ENCODE measurements at places on chromosomes 2 and 18. TPM values are rescaled to one million over a fixed set of nuclear protein-coding genes. Genes with fewer than 3 reads are reported as not detected.

- DNase-seq: no peak
Observed at GRCh38 chr18:22283397-22283796, 114.0 kb downstream of the GATA6 start.

- DNase-seq: peak; percentile 37
Observed at GRCh38 chr2:39228413-39229209, 15.2 kb downstream of the CDKL4 start.

Gene SCN9A
- 1.1 TPM for total RNA-seq

DNA sequence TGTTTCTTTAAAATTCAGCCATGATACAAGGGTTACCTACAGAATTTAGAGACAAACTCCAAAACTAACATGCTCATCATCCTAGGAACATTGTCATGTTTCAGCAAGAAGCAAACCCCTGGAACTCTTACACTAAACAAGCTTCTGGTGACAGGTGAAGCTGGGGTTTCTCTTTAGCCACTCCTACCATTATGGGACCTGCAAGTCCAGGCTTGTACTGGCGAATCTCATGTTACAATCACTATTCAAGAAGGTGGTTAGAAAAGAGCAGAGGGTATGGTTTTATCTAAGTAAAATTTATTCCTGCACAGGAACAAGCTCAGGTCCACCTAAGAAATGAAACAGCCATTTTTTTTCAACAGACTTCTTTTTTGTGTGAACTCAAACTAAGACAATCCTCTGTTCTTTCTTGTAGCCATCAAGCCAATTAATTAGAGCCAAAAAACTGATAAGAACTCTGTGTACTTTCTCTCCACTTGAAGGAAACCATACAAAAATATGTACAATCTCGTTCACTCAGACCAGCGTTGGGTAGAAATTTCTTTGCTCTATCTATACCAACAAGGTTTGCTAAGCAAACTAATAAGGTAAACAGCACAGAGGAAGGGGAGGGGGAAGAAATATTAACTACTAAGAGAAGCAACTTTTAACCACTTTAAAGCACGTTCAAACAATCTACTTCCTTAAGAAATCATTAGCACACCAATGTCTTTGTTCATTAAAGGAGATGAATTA is 63.3 kb upstream of the NEDD4L start:
- no peak for DNase-seq

- DNase-seq: no peak
Observed at GRCh38 chr2:67346718-67347407, 50.3 kb upstream of the ETAA1 start.

- DNase-seq: no peak
Observed at GRCh38 chr2:180924063-180924462, 56.3 kb upstream of the UBE2E3 start.

DNA sequence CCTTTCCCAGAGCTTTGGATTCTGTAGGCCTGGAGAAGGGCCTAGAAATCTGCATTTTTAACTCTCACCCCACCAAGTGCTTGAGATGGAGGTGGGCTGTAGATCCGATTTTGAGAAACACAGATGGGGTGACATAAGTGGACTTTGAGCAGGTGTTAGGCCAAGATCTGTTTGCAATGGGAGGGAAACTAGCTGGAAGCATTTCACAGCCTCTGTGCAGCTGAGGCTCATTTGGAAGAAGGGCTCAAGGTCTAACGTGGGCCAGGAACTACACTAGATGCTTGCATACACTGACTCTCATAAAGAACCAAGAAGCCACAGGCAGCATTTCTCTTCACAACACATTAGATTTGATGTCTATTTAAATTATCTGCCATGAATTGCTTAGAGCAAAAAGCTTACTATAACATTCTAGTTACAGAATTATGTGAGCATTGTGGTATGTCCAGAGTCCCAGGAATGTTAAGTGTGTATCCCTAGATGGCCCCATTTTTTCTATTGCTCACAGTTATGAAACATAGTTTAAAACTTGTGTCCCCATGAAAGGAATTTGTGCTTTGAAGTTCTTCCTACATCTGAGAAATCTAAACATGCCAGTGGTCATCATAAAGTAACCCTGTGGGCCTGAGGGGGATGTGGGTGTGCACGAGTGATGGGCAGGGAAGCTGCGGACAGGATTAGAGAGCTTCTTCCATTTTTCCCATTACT is 77.2 kb downstream of the CD28 start:
- no peak for DNase-seq

- DNase-seq: no peak
Observed at GRCh38 chr2:169254774-169255173, 107.6 kb downstream of the LRP2 start.

- DNase-seq: no peak
Observed at GRCh38 chr2:36387258-36387916, 31.8 kb downstream of the CRIM1 start.

Gene TDRD15
- not detected for total RNA-seq

GRCh38 chr18:34033968-34034367 is 190.7 kb downstream of the NOL4 start:
- DNase-seq: no peak

- DNase-seq: no peak
Observed at GRCh38 chr2:198385856-198386255, 581.5 kb downstream of the PLCL1 start.

- DNase-seq: no peak
Observed at GRCh38 chr2:86225581-86225980, 26.3 kb downstream of the MRPL35 start.

Gene WDSUB1
- 5.2 TPM for total RNA-seq

- DNase-seq: no peak
Observed at GRCh38 chr18:57737400-57738060, 65.6 kb downstream of the ATP8B1 start.

DNA sequence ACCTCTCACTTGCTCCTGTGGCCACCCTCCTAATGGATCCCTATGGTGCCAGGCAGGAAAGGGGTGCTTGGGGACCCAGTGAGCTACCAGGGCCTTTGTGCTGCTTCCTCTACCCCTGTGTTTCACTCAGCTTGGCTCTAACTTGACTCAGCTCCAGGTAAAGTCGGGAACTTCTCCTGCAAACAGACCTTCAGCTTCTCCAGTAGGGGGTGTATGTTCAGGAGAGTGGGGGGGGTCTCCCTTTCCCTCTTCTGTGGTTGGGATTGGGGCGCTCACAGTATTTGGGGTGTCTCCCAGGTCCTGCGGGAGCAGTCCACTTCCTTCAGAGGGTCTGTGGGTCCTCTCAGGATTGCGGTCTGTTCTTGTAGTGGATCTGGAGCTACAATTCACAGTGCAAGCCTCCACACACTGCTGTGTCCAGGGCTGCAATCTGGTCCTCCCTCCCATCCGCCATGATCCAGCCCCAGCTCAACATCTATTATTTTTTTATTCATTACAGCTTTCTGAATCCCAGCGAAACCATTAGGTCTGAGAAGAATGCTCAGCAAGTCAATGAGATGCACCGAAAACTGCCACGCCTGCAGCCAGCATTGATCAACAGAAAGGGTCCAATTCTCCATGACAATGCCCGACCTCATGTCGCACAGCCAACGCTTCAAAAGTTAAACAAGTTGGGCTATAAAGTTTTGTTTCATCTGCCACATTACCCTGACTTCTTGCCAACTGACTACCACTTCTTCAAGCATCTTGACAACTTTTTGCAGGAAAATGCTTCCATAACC is 26.4 kb upstream of the SAP130 start:
- no peak for DNase-seq

Gene LINC00305
- not detected for total RNA-seq

DNA sequence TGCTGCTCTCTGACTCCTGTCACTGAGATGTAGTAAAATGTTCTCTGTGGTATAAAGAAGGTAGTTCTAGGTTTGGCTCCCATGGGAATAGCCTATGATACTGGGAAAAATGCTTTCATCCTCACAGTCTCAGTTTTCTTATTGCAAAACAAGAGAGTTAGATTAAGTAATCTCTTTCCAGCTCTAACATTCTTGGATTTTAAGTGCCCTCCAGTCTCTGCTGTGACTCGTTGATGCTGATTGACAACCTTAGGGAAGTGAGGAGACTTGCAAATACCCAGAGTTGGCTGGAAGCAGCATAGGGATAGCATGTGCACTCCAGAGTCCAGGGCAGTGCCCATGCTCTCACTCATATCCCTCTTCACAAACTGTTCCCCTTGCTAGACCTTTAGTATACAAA is 534.9 kb downstream of the SLC4A3 start:
- no peak for DNase-seq

Gene ALPI
- total RNA-seq: not detected

DNA sequence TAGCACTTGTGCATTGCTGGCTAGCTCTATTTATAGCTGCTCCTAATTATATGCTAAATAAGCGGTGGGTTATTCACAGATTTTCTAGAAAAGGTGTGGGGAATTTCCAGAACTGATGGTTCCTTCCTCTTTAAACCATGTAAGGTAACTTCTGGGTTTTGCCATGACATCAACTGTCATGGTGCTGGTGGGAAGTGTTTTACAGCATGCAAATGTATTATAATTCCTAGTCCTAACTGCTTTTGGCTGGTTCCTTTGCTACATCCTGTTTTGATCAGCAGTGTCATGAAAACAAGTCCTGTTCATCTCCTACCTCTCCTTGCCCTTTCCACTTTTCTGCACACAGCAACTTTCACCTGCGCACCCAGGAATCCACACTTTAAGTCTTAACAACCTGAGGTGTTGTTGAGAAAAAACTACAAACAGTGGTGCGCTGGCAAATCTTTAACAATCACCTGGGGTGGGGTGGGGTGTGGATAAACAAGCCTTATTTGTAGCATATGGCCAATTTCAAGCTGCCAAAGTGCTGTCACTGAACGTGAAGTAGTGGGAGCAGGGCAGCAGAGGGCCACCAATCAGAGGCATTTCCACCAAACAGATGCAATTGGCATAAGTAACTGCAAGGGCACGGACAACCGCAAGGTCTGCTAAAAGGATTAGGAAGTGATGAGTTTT is 33.4 kb upstream of the SKOR2 start:
- DNase-seq: no peak

DNA sequence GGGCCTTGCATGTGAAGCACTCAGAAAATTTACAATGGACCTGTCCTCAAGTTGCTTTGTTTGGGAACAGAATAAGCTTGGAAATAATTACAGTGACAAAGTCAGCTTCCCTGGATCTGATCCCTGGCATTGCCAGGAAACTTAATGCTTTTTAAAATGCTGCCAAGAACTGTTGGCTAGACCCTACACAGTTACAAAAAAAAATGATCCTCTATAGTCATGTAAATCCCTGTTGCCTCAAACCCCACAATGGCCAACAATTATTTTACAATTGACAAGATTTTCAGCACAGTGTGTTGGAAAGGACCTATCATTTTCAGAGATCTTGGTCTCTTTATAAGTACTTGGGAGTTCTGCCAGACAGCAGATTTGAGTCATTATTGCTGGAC is 470.4 kb upstream of the ACVR2A start:
- no peak for DNase-seq

GRCh38 chr2:46297546-46298271 is 502 bp downstream of the EPAS1 start:
- peak; percentile 57 for DNase-seq

- DNase-seq: no peak
Observed at GRCh38 chr18:26322890-26323653, 96.8 kb downstream of the TAF4B start.

- no peak for DNase-seq
Observed at GRCh38 chr2:237873421-237873831, 14.0 kb downstream of the RAMP1 start.

- no peak for DNase-seq
Observed at GRCh38 chr18:35322486-35323458, 21.4 kb downstream of the ZNF24 start.

DNA sequence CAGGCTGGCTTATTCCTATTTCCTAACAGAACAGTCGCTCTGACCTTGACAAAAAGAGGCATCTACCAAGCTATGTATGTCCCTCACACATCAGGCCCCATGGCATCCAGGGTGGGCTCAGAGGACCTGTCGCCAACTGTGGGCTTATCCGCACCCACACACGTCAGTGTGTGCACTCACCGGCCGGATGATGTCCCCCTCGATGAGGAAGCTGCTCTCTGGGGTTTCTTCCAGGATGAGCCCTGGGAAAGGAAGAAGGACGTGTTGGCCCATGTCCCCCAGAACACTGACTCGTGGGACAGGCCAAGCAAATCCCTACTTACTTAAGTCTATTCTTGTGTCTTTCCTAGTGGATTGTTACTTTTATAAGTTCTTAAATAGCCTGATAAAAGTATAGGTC is 3.1 kb downstream of the ASTL start:
- DNase-seq: no peak

- DNase-seq: no peak
Observed at GRCh38 chr2:122545821-122546220, 790.4 kb downstream of the TSN start.

DNA sequence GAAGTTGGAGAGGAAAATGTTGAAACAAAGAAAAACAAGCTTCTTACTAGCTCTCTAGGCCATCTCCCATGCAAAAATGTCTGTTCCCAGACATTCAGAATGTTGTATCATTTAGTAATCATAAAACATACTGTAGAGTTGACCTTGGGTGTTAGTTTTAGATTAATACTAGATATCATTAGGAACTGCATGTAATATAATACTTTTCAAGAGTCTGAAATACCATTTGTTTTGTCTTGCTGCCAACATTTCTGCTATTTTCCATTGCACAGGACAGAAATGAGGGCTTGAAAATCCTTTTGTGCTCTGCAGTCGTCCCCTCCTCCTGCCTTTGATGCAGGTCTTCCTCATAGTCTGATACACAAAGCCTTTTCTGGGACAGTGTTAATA is 89.5 kb upstream of the RBMS1 start:
- peak; percentile 21 for DNase-seq

Data from neural progenitor cell (in vitro differentiated cells).